Stimulated activated CD4-positive, alpha-beta T cell treated with anti-CD3 and anti-CD28 coated beads, Interleukin-12 subunit alpha, Interleukin-12 subunit beta, amount 100 ng/mL, for 48 hours (primary cell): ENCODE measurements at places on chromosomes 11 and 22.

GRCh38 chr11:123742724-123743120, 1.3 kb upstream of the ZNF202 start:
- DNase-seq, result no peak

DNA sequence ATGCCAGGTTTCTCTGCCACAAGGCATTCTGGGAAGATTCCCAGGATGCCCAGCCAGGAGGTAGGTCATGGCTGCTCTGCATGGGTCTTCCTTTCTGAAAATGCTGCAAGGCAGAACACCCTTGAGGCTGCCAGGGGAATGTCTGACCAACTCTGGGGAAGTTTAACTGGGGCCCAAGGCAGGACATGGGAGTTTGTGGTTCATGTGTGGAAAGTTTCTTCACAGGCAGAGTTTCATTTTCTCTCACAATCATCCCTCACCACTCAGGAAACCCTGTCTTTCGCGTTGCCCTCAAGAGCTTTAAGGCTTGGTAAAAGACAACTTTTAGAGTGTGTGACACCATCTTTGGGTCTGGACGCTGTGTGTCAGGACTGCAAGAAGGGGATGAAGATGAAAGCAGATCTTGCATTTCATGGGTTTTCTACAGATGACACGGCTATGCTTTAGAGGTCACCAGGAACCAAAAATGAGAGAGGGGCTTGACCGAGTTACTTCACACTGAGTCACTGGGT, 133.5 kb downstream of the CD44 start:
- peak; percentile 47 for DNase-seq

DNA sequence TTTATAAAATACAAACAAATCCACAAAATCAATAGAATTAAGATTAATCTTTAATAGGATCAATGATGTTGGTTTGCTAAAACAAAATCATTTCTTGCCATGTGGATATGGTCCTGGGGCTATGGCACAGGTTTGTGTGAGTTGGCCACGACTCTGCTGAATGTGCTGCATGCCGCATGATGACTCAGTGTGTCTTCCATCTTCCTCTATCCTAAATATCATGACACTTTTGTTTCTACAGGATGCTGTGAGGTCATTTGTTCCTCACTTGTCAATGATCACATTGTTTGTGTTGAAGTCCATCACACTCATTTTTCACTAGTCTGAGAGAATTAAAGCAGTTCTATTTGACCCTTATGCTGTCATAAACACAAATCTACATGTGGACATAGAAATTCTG, 167.2 kb upstream of the ZBED5 start:
- no peak for DNase-seq

GRCh38 chr22:22953791-22954190, 66.2 kb downstream of the IGLL5 start:
- no peak for DNase-seq

- no peak for DNase-seq
Measured at GRCh38 chr22:38946771-38947170, 10.6 kb upstream of the APOBEC3A start.
